ENCODE measurements at places on chromosomes 2 and 18. TPM values are rescaled to one million over a fixed set of nuclear protein-coding genes. Genes with fewer than 3 reads are reported as not detected.

The NYAP2 gene
- not detected for total RNA-seq

- H3K27ac ChIP-seq = no peak overlapping the region
- DNase-seq = no peak
- H3K4me3 ChIP-seq = no peak overlapping the region
- H3K4me1 ChIP-seq = no peaks in the 10 kb centered on the region
- peaks cover 13% of the 10 kb centered on the region for H3K36me3 ChIP-seq
- no peaks in the 10 kb centered on the region for H3K27me3 ChIP-seq
Measured at GRCh38 chr2:197297266-197297665, 13.3 kb downstream of the ANKRD44 start.

- H3K27me3 ChIP-seq = peaks cover 66% of the 10 kb centered on the region
- H3K4me1 ChIP-seq = peaks cover 29% of the 10 kb centered on the region
- H3K36me3 ChIP-seq = no peaks in the 10 kb centered on the region
- peak; percentile 11 for DNase-seq
- peak overlapping the region; percentile 73 for H3K4me3 ChIP-seq
Measured at GRCh38 chr2:169365029-169365480, 2.7 kb upstream of the LRP2 start.

The BCL11A gene
- total RNA-seq = 4.3 TPM

The MSTN gene
- total RNA-seq = 0.09 TPM

The CRYBA2 gene
- not detected for total RNA-seq
